ENCODE measurements at places on chromosomes 5 and 9.
A peak's percentile ranks its signal among the peaks of the same experiment; 100 is the strongest.

DNA sequence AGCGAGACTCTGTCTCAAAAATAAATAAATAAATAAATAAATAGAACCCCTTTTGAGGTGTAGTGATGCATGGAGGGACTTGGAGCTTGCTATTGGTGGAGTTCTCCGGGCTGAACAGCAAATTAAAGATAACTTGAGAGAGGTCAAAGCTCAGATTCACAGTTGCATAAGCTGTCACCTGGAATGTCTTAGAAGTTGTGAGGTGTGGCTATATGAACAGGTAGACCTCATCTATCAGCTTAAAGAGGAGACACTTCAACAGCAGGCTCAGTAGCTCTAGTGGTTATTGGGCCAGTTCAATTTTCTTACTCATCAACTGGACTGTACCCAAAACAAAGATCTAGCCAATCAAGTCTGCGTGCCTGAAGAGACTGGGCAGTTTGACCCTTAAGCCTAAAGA, 11.7 kb upstream of the STING1 start:
- no peak for DNase-seq

GRCh38 chr5:90201923-90202322, 207.6 kb downstream of the CETN3 start:
- DNase-seq, result peak; percentile 16

- no peak for DNase-seq
Observed at GRCh38 chr5:40754381-40755092, 1.2 kb downstream of the TTC33 start.

DNA sequence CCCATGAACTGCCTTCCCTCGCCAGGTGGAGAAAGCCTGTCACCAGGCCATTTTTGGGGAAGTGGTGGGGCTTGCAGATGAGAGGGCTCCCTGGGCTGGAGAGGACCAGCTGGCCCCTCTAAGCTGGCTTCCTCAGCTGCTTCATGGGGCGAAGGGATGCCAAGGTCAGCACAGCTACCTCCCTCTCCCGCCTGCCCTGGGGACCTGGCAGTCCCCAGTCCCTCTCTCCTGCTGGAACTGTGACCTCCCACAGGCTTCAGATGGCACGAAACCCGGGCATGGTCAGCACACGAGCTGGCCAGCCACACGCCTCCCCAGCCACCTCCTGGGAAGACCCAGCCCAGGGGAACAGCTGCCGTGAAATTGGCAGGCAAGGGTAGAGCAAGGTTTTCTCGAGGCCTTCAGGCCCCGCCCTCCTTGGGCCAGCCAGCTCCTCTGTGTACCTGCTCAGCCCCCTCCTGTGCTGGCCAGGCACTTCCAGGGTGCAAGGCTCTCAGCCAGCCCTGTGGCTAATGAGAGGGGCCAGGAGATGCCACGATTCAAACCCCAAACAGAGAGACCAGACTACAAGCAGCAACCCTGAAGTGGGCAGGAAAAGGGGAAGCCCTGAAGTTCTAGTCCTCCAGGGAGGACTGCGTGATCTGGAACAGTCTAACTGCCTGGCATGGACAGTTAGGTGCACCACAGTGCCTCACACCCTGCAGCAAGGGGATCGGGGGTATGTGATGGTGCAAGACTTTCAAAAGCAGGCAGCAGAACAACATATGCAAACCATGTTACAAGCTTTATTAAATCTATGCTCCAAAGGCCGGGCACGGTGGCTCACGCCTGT, 12.9 kb downstream of the PLPP7 start:
- no peak for DNase-seq

DNA sequence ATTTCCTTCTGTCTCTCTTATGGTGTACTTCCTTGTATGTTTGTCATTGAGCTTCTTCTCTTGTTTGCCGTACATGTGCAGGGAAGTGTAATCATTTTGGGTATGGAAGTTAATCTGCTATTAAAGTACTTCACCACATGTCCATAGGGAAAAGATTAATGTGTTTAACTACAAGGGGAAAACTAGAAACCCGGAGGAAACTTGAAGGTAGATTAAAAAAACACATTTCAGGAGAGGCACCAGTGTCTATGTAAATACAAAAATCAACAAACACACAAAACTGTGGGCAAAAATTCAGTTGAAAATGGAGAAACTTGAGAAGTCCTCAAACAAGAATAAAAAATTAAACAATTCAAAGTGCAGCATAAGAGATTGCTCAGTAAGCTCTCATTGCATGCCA, 166.4 kb downstream of the PBX3 start:
- DNase-seq, result no peak

DNA sequence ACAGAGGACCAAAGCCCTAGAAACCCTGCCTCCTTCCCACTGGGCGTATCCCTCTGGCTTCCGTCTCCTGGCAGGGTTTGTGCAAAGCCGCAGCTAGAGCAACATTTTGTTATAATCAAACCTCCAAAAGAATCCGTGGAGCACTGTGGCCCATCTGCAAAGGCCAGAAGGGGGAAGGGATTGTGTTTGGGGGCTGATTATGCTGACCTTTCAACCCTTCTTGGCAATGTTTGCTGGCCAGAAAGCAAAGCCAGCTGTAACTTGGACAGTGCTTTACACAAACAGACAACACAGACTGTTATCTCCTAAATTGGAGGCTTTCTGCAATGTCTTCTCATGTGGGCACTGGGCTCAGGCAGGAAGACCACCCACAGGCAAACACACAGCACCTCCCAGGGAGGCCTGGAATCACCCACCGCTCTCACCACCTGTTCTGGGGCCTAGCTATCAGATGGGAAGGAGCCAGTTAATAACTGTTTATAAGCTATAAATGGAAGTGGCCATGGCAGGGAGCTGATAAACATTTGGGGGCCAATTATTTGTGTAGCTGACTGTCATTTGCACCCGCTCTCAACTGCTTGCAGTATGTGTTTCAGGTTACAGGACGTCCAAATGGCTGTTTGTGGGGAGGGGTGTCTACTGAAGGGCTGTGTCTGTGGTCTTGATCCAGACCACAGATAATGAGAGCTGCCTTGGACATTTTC, 121.6 kb upstream of the ERCC6L2 start:
- no peak for DNase-seq

- peak; percentile 72 for DNase-seq
Observed at GRCh38 chr5:173324115-173325001, 3.9 kb downstream of the STC2 start.

DNA sequence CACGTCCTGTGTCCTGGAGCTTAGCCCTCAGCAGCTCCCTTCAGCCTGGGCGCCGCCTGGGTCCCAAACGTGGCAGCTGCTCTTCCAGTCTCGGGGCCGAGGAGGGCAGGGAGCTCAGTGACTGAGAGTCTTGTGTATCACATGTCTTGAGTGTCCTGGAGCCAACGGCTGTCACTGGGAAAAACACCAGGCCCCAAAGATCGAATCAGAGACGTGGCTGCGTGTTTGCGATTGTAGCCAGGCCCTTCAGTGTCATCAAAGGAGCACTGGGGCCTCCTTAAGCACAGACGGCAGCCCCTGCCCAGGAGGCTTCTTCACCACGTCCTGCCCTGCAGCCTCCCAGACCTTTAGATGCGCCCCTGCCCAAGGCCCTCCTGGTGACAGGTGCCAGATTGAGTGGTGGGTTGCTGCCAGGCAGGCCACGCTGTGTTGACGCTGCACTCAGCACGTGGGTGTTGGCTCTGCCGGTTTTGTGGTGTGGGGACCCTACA, 5.7 kb upstream of the EXOC3 start:
- no peak for DNase-seq

- DNase-seq, result no peak
Observed at GRCh38 chr5:125660231-125660895, 762.8 kb upstream of the GRAMD2B start.

GRCh38 chr5:12648558-12648957, 744.3 kb upstream of the CTNND2 start:
- DNase-seq, result no peak

DNA sequence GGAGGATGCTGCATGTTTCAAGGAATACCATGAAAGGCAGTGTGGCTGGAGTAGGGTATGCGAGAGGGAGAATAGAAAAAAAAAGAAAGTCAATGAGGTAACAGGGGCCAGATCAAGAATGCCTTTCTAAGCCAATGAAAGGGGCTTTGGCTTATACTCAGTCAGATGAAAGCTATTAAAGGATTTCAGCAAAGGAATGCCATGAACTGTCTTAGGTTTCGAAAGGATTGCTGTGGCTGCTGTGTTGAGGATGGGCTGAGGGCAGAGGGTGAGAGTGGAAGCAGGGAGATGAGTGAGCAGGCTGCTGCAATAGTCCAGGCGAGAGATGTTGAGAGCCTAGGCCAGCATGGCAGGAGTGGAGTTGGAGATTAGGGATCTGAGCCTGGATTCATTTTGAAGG, 135.4 kb upstream of the CKMT2 start:
- DNase-seq, result no peak

GRCh38 chr5:58891086-58891970, 308.5 kb downstream of the RAB3C start:
- DNase-seq, result peak; percentile 44

DNA sequence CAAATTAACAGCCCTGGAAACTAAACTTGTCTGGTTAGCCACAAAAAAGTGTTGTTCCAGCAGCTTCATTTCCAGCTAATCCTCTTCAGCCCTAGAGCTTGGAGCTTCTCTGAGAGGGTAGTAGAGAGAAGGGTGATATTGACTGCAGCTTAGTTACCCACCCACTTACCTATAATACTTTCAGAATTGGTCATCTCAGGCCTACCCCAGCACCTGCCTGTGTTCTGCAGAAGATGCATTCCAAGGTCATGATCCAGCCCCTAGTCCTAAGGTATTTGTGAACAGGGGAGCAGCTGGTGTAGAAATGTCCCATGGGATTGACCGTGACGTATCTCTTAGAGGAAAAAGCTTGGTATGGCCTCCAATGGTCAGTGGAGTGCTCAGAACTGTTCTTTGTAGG, 289.0 kb downstream of the NR3C1 start:
- DNase-seq, result no peak

DNA sequence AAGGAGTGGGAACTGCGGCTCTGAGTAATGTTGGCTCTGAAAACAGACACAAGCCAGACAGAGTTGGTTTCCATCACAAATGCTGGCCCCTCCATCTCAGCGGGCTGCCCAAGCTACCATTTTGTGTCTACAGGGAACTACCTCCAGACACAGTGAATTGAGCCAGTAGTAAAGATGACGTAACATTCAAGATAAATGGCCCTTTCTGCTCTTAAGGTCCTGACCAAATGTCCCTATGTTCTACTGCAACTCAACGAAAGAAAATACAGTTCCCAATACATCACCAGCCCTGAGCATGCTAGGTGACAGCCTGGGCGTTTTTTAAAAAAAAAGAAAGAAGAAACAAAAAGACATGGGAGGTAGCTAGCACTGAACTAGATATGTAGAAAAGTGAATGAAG, 227.8 kb upstream of the RASEF start:
- DNase-seq, result no peak

- DNase-seq, result no peak
Observed at GRCh38 chr9:87742813-87743428, 17.0 kb downstream of the CTSL start.

GRCh38 chr9:33014665-33015014, 10.4 kb upstream of the DNAJA1 start:
- DNase-seq, result no peak

GRCh38 chr5:80659106-80659505, 4.3 kb upstream of the DHFR start:
- no peak for DNase-seq

DNA sequence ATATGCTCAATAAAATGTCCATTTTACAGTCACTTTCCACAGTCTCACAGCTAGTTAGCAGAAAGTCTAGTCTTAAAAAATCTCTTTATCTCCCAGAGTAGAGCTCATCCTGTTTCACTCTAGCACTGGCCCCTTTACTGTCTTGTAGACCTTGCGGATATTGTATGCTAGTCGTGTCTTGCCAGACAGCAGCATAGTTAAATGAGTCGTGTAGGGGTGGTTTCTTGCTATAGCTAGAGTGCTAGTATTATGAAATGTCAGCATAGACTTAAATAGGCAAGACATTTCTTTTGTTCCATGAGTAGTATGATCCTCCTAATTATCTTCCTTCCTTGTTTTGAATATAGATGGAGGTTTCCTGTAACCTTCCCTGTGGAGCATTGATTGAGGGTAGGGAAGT, 77.4 kb downstream of the C7 start:
- DNase-seq, result no peak

DNA sequence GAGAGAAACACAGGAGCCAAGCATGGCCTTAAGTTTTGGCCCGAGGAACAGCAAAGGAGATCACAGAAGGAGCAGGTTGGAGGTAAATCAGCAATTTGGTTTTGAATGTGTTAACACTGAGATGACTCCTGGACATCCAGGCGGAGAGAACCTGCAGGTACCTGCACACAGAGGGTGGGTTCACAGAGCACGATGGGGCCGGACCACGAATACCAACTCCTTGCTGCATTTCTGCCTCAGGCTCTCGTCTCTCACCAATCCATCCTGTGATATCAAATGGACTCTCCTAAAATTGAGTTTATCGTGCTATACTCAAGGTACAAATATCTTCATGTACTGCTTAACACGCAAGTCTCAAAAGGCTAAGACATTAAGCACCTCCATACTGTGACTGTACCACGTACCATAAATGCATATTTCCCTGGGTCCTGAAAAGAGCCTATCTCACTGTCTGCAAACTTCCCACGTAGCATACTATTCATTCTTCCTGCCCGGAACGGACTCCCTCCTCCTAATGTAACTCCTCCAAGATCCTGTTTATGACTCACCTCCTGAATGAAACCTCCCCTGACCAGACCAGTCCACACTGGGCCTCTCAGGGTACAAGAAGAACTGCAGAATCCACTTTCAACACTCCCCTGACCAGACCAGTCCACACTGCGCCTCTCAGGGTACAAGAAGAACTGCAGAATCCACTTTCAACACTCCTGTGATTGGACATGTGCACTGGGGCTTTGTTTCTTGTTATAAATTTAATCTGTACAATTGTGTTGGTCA, 380.8 kb upstream of the RFX3 start:
- DNase-seq, result peak; percentile 86

DNA sequence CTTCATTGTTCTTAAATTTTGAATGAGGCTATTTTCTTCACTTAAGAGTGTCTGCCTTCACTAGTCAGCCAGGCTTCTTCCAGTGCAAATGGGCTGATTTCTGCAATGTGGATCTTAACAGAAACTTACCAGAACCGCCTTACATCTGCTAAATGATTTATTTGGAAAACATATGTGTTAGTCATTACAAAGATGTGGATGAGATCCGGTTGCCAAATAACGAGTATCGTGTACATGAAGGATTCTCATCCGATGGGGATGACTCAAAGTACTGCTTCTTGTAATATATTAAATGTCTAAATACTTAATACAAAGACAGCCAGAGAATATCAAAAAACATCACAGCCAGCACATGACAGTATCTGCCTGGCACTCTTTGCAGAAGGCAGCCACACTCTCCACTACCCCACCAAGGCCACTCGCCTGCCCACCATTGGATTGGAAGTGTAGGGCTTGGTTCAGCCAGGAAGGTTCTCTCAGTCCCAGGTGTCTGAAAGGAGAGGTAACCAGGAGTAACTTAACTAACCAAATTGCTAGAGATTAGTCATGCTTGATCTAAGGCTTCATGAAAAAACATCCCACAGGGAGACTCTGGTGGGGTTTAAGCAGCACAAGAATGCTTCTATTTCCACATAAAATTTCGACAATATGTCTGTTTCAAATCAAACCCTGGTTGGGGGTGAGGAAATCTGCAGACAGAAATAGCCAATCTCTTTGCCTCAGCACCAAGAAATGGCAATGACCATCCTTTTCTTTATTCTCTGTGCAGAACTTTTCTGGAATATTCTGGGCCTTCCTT, 174.8 kb downstream of the GADD45G start:
- DNase-seq, result no peak

GRCh38 chr5:124718380-124718789, 28.1 kb downstream of the ZNF608 start:
- DNase-seq, result no peak

- no peak for DNase-seq
Observed at GRCh38 chr9:98897745-98898144, 46.0 kb upstream of the COL15A1 start.

Measured in kidney capillary endothelial cell (primary cell).